Psoas muscle (tissue), 8 donors: ENCODE measurements at places on chromosomes 16 and 17. TPM values are rescaled to one million over a fixed set of nuclear protein-coding genes. Genes with fewer than 3 reads are reported as not detected.

Gene KRT25
- not detected for total RNA-seq

Gene KSR1
- total RNA-seq: 93.0 TPM

Gene HBA2
- 185 TPM for total RNA-seq

Gene OSGIN1
- total RNA-seq: 10.4 TPM

Gene NATD1
- total RNA-seq: 21.6 TPM

Gene MAP2K4
- total RNA-seq: 31.7 TPM

Gene PPP1R27
- total RNA-seq: 1,470 TPM

Gene CHRNE
- total RNA-seq: 1.1 TPM

Gene FSCN2
- total RNA-seq: 0.13 TPM

Gene ABI3
- total RNA-seq: 2.5 TPM

Gene FNDC8
- total RNA-seq: not detected

Gene CMTM2
- total RNA-seq: not detected

Gene TNFSF12
- total RNA-seq: 14.4 TPM

Gene HYDIN
- total RNA-seq: not detected

Gene IKZF3
- 0.12 TPM for total RNA-seq

Gene RTN4RL1
- 1.6 TPM for total RNA-seq

Gene SULT1A4
- total RNA-seq: 5.7 TPM

Gene IGFALS
- 0.22 TPM for total RNA-seq

Gene PIRT
- total RNA-seq: not detected

Gene ZP2
- not detected for total RNA-seq

Gene NPIPA3
- total RNA-seq: 1.8 TPM

Gene COX11
- 35.2 TPM for total RNA-seq

Gene CTRB2
- 2.4 TPM for total RNA-seq

Gene KCNJ12
- 9.4 TPM for total RNA-seq

Gene C16orf46
- total RNA-seq: 0.27 TPM
